MCF 10A (cell line): ENCODE measurements at places on chromosomes 2 and 18. TPM values are rescaled to one million over a fixed set of nuclear protein-coding genes. Genes with fewer than 3 reads are reported as not detected.

DNA sequence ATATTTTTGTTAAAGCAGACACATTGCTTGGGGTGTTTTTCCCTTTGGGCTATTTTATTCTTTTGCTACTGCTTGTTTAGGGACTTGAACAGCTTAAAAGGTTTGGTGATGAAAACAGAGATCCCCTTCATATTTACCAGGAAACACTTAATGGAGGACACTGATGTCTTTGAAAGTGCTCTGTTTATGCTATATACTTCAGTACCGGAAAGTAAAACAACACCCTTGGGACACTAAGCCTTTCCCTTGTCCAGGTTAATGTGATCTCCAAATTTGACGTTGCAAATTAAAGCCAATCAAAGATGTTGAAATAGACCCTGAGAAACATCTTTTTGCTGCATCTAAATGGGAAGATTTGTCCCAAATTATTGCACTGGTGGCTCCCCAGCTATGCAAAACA is 564.6 kb upstream of the PKDCC start:
- H3K27ac ChIP-seq = no peak overlapping the region
- DNase-seq = no peak
- no peaks in the 10 kb centered on the region for H3K36me3 ChIP-seq
- H3K27me3 ChIP-seq = no peaks in the 10 kb centered on the region

GRCh38 chr2:217803653-217803960 is 199.2 kb downstream of the TNS1 start:
- H3K27me3 ChIP-seq = no peaks in the 10 kb centered on the region
- no peak overlapping the region for H3K27ac ChIP-seq
- H3K4me3 ChIP-seq = no peak overlapping the region
- H3K4me1 ChIP-seq = peaks cover 7% of the 10 kb centered on the region
- no peak for DNase-seq

DNA sequence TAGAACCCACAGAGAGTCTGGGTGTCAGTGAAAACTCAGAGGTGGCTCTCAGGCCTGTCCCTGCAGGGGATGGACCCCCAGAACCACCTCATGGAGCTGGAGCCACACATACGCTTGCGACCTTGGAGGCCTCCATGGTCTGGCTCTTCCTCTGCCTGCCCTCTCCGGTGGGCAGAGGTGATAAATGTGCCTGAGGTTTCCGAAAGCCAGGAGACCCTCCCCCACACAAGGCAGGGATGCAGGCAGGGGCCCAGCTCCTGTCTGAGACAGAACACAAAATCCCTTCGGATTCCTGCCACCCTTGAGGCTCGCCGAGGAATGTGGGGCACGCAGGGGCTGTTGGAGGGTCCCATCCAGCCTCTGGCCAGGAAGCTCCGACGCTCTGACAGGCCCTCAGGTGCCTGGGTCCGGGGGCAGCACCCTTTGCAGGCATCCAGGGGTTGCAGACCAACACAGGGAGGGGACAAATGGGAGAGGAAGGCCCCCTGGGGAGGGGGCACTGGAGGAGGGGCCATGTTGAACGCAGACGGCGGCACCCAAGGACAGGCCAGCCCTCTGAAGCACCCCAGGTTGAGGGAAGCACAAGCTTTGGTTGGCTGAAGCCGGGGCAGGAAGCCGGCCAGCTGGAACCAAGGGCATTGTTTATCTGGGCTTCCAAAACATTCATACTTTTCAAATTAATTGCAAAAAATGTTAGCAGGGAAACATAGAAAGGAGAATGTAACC is 4.1 kb upstream of the SNED1 start:
- H3K27me3 ChIP-seq = no peaks in the 10 kb centered on the region
- H3K4me1 ChIP-seq = peaks cover 12% of the 10 kb centered on the region
- no peak overlapping the region for H3K27ac ChIP-seq

The CENPA gene
- 19.7 and 35.1 TPM in 2 replicates for total RNA-seq

The ECEL1 gene
- not detected in 2 replicates for total RNA-seq

DNA sequence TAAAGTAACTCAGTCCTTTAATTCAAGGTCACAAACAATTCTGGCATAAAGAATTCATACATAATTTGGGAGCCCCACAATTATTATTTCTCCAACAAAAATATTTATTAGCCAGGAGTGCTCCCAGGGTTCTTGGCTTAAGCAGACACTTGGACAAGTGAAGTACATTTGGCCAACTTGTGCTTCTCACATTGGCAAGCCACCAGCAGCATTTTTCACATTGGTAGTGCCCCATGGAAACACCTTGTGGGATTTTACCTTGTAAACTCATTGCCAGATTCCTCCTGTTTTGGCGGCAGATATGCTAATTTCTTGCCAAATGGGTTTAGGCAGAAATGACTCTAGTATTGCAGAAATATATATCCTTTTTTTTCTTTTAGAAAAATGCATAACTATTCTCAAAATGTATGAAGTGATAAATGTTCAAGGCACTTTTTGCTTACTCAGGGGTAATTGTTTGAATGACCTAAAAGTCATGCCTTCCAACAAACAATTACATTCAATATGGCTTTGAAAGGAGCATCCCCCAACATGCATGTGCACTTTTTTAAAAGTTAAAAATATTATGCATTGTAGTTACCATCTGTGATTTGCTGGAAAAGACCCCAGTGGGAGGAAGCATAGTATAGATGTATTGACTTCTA is 113.5 kb downstream of the CSRNP3 start:
- H3K27me3 ChIP-seq = no peaks in the 10 kb centered on the region
- H3K4me1 ChIP-seq = no peaks in the 10 kb centered on the region
- no peak for DNase-seq
- H3K27ac ChIP-seq = no peak overlapping the region
- no peaks in the 10 kb centered on the region for H3K36me3 ChIP-seq
- no peak overlapping the region for H3K4me3 ChIP-seq

DNA sequence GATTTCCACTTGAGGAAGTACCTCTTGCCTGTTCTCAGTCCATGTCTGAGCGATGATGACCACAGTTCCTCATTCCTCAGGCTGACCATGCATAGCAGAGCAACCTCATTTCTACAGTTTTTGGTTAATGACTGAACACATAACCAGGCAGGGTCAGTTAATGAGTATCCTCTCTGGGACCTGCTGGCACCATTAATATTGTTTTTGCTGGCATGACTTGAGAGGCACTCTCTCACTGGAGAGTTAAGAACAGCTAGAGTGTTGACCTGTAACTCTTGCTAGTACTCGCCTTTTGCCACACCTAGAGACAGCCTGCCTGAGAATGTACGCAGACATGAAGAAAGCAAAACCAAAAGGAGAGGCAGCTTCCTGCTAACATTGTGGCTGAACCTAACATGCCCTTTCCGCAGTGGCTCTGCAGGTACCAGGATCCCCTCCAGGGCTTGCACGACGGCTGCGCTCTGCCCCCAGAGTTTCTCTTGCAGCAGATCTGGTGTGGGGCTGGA is 23.9 kb downstream of the PECR start:
- no peak for DNase-seq
- H3K27me3 ChIP-seq = no peaks in the 10 kb centered on the region
- peaks cover 5% of the 10 kb centered on the region for H3K4me1 ChIP-seq
- no peak overlapping the region for H3K4me3 ChIP-seq
